ENCODE measurements at places on chromosomes 11 and 22. TPM values are rescaled to one million over a fixed set of nuclear protein-coding genes. Genes with fewer than 3 reads are reported as not detected.

The PIWIL4 gene
- 0.86 TPM for total RNA-seq

DNA sequence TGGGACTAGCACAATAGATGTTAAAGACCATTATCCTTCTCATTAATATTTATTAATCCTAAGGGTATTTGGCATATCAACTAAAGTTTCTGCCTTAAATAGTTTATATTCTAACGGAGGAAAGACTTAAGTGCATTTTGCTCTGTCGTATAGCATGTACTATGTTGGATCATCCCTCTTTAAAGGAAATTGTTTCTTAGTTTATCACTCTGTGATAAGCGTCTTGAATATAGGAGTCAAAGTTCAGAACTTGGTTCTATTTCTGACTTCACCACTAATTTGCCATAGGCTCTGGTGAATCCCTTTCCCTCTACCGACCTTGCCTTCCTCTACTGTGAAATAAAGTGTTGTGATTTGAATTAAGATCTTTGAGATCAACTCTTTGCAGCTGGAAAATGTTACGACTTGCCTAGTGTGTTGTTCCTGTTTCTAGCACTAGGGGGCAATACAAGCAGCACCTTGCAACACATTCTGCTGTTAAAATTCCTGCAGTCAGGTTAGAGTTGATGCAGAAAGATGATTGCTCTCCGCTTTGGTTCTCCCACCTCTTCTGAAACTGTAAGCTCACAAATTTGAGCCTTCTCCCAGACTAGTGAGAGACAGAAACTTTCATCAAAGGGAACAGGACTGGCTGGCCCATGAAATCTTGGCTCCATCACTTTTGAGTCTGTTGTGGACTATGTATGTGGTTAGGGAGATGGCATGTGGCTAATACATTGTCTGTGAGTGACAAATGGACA is 27.8 kb upstream of the ZNRF3 start:
- DNase-seq, result peak; percentile 30

The BATF2 gene
- 2.0 TPM for total RNA-seq

The TRIM64 gene
- total RNA-seq, result not detected

The SLC16A8 gene
- not detected for total RNA-seq

The UQCC3 gene
- 8.3 TPM for total RNA-seq

DNA sequence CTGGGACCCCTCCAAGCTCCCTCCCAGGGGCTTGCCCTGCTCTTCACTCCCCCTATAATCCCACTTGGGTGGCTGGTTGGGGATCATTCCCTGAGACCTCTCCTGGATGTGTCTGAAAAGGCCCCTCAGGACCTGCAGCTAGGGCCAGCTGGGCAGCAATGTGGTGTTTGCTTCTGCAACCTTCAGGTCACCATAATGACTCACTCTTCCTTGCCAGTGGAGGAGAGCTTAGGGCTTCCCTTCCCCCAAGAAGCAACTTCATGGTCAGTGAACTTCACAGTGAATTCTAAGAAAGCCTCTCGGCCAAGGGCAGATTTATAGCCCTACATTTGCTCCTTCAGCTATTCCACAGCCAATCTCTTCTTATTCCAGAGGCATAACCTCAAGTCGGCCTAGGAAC is 45.1 kb upstream of the TSPAN18 start:
- DNase-seq, result no peak

GRCh38 chr11:128066399-128066798 is 521.0 kb downstream of the ETS1 start:
- no peak for DNase-seq

The FAM111A gene
- total RNA-seq, result 6.8 TPM

- DNase-seq, result no peak
Measured at GRCh38 chr11:46845440-46845739, 690 bp downstream of the CKAP5 start.

DNA sequence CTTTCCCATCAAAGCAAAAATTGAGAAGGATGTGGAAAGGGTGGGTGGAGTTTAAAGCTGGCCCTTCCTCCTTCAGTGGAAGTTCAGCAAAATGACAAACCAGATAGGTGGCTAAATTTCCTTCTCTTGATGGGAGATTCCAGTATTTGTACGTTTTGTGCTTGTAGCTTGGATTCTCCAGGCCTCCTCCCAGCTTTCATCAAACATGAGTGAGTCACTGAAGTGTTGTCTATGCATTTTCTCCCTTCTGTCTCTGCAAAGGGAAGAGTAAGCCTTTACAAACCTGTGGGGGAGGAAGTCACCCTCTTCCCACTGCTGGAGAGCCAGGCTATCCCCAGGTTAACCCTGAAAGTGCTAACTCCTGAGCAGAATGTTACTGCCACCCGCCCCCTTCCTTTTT is 6.4 kb downstream of the MARK2 start:
- no peak for DNase-seq

- DNase-seq, result no peak
Measured at GRCh38 chr11:110242746-110243145, 53.7 kb downstream of the RDX start.

DNA sequence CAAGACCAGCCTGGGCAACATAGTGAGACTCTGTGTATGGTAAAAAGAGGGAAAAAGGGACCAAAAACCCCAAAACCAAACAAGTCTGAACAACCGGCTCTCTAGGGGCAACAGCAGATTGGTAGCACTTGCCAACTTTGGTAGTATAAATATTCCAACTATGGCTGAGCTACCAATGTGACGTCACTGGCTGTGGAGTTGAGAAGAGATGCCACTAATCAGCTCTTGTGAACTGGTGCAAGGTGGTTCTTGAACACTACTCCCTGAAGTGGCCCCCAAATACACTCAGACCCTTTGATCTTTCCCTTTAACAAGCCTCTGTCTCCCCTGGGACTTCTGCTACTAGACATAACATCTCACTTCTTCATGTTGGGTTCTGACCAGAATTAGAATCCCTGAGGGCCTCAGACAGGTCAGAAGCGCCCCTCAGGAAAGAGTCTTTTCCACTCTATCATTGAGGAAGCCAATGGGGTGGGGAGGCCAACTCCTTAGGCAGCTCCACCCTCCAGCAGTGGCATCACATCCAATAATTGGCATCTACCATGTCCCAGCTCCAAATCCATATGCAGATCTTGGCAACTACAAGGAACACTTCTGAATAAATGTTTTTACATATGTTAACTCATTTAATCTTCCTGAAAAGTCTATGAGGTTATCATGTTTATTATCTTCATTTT is 49.2 kb downstream of the RPL27A start:
- DNase-seq, result no peak

The MDK gene
- total RNA-seq, result 26.5 TPM

DNA sequence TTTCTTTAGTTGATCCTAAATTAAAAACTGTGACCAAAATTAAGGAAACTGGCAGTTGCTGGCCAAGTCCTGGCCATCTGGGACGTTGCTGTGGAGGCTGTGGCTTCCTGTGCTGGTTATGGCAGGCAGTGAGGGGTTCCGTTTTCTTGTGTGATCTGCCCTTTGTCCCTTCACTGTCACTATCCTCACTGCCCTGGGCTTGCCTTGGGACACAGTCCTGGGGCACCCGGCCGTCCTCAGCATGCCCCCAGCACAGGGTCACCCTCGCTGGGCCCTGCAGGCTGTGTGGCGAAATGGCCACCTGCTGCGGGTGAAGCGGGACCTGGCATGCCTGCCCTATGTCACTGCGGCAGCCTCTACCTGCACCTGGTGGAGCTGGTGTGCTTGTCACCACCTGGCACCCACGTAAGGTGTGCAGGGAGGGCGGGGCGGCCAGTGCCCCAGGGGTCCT is 52.5 kb upstream of the SLC22A12 start:
- no peak for DNase-seq

GRCh38 chr22:49503321-49503720 is 324.4 kb downstream of the BRD1 start:
- no peak for DNase-seq

The DEUP1 gene
- total RNA-seq, result not detected

The CRYBB3 gene
- total RNA-seq, result not detected

The PHF21B gene
- not detected for total RNA-seq

- DNase-seq, result no peak
Measured at GRCh38 chr22:42938976-42939375, 76.0 kb downstream of the PACSIN2 start.

The FKBP2 gene
- total RNA-seq, result 51.8 TPM

DNA sequence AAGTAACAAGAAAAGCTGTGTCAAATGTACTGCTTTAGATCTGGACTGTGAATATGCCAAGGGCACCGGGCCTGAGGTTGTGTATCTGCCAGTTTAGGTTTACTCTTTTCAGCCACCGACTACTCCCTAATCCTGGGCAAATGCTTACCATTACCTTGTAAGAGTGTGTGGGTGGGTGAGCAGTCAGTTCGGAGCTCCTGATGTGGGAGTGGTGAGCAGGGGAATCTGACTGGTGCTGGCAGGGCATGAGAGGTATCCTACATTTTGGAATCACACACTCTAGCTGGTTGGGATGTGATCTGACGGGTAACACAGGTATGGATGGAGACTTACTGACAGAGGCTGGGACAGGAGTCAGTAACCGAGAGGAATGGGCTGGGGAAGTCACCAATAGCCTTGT is 2.6 kb upstream of the FAM180B start:
- DNase-seq, result no peak

- DNase-seq, result no peak
Measured at GRCh38 chr11:63769714-63770455, 1.3 kb upstream of the ZFTA start.

- peak; percentile 80 for DNase-seq
Measured at GRCh38 chr11:76445121-76446084, 585 bp downstream of the EMSY start.

The ELMOD1 gene
- total RNA-seq, result 0.48 TPM

DNA sequence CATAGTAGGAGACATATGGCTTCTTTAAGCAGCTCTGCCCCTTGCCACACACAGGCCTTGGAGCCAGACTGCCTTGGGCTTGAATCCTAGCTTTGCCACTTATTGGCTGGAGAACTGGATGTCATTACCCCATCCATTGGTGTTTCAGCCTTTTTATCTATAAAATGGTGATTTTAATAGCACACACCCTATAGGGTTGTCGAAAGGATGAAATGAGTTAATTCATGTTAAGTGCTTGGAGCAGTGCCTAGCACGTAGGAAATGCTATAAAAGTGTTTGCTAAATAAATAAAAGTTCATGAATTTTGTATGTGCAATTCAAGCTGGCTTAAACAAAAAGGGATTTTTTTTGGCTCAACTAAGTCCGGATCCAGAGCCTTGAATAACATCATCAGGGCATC is 120.7 kb downstream of the TIMP3 start:
- no peak for DNase-seq

Data from heart left ventricle (tissue), 16 donors.